Astrocyte of the spinal cord (primary cell): ENCODE measurements at places on chromosomes 7 and 10.

DNA sequence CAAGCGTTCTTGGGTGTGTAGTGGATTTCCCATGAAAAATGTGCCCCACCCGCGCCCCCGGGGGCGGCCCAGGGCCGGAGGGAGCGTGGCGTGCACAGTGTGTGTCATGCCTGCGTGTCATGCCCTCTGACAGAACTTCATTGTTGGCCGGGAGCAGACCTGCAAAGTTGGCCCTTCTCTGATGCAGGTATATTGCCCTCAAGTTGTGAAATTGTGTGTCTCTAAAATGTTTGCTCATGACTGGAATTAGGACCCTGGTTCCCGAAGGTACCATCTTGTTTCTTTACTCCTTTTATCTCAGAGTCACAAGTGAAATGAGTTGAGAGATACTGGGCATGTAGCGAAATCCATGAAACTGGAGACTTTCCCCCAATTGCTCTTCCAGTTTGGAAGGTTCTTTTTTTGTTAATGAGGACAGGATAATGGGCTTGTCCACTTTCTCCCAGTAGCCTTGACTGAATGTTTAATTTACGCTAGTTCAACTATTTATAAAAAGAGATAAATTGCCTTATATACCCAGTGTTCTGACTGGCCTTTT lies 26.2 kb downstream of the ADK start:
- DNase-seq, result no peak

DNA sequence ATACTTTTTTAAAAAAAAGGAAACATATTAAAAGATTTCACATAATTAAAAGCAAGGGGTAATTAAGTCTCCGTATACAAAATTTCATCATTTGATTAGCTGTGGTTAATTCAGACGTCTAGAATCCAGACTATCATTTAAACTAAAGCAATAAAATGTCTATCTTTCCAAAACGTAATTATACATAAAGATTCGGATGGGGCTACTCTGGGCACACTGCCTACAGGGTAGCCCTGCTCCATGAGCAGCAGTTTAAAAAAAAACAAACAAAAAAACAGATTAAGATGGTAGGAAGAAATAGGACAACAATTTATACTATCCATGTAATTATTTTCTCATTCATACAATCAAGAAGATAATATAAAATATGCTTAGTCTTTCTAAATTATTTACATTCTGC lies 96.0 kb downstream of the NRBF2 start:
- DNase-seq, result no peak

DNA sequence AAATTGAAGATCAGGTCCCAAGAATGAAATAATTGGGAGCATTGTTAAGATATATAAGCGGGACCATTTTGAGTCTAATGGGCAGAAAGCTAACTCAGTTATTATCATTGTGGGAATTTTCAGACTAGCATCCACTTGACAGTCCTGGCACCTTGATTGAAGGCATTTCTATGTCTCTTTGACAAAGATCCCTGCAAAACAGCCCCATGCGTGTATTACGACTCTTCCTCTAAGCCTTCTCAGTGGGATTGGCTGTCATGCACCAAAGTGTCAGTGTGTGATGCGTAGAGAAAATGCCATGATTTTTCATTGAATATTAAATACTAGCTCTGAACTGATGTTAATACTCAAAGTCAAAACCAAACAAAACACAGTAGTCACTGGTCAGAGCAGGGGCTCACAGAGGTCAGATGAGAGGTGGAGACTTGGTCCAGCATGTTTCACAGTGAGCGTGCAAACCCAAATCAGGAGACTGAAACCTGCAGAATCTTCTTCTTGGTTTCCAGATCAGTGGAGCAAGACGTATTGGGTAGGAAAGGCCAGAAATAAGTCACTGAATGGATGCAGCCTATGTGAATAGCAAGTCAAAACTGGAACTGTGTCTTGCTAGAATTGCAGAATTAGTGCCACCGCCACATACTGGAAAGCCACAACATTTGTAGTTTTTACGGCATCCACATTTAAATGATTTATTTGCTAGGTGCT lies 303.6 kb upstream of the AKR1E2 start:
- DNase-seq, result no peak

DNA sequence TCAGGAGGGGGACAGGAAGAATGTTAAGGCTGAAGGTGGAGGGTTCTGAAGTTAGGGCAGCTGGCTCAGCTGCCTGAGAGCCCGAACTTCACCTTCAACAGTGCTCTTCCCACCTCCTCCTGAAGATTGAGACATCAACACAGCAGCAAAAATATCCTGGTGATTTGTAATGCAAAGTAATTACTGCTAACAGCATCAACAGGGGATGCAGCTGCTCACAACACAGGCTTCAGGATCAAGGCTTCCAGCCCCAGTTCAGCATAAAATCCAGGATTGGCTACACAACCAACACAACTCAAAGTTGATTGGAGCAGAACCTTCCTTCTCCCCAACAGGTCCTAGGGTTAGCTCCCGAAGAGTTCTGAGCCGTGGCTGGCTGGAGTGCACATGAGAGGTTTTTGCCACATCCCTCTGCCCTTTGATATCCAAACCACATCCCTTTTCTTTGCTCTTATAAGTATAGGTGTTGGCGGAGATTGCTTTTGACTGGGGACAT lies 242.4 kb downstream of the KIAA1217 start:
- DNase-seq, result no peak

DNA sequence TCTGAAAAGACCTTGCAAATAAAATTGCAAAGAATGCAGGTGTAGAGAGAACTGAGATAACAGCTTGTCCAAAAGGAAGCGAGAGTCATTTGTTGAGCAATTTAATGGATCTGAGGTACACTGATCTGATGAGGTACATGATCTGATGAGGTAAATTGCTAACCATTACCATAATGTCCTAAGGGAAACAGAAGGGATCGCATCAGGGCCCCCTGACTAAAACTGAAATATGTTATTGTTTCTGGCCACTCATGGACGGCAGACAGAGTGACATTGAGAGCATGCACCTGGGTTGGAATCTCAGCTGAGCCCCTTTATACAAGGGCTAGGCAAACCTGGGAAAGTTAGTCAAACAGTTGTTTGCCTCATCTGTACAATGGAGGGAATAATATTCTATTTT lies 15.8 kb upstream of the PAPSS2 start:
- no peak for DNase-seq
